HuH-7.5 (cell line): ENCODE measurements at places on chromosomes 3 and 15.

- DNase-seq = no peak
Observed at GRCh38 chr3:25801786-25802185, 11.9 kb downstream of the OXSM start.

DNA sequence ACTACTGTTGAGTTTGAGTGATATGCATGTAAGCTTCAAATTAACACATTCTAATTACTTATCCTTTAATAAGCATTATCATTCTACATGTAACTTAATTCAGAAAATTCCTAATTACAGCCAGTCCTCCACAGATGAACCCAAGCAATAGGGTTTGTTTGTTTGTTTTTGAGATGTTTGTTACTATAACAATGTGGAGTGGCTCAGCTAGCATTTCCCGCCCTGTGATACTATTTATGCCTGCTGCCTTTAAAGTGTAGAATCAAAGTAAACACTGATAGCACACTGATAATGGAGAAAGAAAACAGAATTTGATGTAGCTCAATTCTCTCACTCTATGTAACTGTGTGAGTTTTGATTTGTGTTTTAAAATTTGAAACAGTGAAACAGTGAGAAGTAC, 105.1 kb upstream of the IGF1R start:
- no peak for DNase-seq

- no peak for DNase-seq
Observed at GRCh38 chr15:67405208-67406191, 115.4 kb upstream of the C15orf61 start.

DNA sequence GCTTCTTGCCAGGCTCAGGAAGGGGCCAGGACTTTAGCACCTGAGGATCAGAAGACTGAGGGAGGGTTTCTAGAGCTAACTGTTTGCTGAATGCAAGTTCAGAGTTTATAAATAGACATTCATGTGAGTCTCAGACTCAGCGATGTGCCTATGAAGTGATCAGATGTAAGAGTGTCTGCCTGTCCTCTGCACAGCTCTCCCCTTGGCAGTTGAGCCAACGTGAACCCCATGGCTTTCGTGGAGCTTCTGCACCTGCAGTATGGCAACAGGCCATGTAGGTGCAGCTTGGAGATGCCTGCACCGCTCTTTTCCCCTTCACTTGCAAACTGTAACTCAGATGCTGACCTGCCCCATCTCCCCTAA, 141.9 kb downstream of the CHDH start:
- DNase-seq = no peak

GRCh38 chr15:22863356-22863755, 24.9 kb downstream of the NIPA2 start:
- no peak for DNase-seq

- no peak for DNase-seq
Observed at GRCh38 chr15:78987556-78988360, 42.9 kb upstream of the CTSH start.

GRCh38 chr15:98398056-98398455, 250.3 kb upstream of the IGF1R start:
- no peak for DNase-seq

DNA sequence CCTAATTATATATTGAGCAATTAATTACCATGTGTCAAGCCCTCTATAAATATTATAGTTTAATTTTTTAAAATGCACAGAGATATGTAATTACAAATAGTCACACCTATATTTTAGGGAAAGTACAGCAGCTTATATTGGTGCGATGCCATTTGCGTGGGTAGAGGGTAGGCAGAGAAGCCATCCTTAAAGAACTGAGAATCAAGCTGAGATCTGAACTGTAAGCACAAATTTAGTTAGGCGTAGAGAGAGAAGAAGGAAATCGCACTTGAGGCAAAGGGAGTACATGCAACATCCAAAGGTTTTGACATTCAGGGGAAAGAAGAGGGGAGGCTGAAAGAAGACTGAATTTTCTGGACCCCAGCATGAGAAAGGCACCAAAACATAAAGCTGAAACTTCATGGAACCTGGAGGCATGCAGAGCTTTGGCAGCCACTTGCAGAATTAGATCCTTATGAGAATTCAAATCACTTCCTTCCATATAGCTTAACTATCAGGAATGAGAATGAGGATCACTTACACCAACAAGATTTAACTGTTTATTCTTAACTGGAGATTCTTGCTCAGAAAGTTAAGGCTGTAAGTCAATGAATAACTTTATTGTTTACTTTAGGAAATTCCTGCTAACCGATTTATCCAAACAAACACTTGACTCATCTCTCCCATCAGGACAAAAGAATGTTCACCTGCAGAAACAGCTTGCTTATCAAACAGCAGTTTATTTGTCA, 114.3 kb downstream of the TGFBR2 start:
- DNase-seq = peak; percentile 57

DNA sequence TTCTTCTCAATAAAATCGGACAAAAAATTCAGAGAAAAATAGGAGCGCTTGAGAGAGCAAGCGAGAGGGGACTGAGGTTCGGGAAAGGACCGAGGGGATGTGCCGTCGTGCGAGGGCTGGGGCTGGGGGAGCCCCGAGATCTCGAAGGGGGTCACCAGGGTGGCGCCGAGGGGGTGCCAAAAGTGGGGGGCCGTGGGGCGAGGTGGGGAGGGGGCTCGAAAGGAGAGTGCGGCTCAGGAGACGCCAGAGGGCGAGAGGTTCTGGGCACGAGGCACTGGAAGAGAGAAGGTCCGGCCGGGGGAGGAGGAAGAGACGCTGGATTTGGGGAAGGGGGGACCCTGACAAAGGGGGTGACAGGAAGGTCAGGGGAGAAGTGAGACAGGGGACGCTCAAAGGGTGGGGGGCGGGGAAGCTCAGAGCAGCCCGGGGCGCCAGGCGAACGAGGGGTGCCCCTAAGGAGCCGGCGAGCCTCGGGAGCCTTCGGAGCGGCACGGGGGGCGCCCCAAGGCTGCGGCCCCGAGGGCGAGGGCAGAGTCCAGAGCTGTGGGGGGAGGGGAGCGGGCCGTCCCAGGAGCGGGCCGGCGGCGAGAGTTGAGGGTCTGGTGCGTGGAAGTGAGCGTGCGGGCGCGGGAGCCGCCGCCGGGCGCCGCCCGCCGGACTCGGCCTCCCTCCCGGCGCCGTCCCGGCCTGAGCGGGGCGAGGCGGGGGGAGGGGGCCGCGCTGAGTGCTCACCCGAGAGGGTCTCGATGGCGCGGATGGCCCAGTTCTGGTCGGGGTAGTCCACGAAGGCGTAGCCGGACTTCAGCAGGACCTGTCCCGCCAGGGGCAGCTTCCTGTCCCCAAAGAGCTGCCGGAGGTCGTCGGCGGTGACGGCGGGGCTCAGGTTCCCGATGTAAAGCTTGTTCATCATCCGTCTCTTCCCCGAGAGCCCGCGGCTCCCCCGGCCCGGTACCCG, 514 bp downstream of the IGF2BP2 start:
- peak; percentile 45 for DNase-seq

- DNase-seq = peak; percentile 39
Observed at GRCh38 chr3:37741644-37742043, 120.0 kb upstream of the CTDSPL start.

GRCh38 chr3:60703956-60704736, 547.1 kb downstream of the FHIT start:
- DNase-seq = no peak

- no peak for DNase-seq
Observed at GRCh38 chr3:184968115-184968514, 156.1 kb downstream of the VPS8 start.

DNA sequence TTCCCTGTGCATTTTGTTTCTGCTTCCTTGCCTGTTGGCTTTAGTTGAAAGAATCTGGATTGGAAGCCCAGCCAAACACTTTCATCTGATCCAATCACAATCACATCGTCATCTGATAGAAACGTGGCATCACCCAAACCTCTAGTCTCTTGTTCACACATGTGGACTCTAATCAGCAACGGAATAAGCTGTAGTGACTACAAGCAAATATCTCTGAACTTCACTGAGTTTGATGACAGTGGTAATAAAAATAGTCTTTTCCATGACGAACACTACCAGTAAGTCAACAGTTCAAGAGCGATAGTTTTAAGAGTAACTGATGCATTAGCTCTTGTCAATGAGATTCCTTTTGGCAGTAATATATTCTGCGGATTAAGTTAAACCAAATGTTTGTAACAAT, 22.8 kb upstream of the MECOM start:
- DNase-seq = no peak

GRCh38 chr3:132682201-132682600, 22.1 kb downstream of the UBA5 start:
- no peak for DNase-seq

GRCh38 chr3:174266476-174266875, 592.7 kb upstream of the NAALADL2 start:
- no peak for DNase-seq

DNA sequence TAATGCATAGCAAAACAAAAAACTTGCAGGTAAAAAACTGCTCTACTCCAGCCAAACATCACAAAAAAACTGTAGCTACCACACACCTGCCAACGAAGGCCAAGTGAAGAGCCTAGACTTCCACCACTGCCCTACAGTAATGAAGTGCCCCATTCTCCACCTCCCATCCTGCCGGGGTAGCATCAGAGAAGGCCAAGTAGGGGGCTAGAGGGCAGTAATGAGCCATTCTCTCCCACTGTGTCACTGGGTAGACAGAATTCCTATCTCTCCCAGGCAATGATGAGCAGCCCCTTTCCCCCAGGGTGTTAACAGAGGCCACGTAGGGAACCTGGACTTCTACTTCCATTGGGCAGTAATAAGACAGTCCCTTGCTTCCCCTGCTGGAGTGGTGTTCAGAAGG, 9.5 kb downstream of the SEC22C start:
- DNase-seq = peak; percentile 51

DNA sequence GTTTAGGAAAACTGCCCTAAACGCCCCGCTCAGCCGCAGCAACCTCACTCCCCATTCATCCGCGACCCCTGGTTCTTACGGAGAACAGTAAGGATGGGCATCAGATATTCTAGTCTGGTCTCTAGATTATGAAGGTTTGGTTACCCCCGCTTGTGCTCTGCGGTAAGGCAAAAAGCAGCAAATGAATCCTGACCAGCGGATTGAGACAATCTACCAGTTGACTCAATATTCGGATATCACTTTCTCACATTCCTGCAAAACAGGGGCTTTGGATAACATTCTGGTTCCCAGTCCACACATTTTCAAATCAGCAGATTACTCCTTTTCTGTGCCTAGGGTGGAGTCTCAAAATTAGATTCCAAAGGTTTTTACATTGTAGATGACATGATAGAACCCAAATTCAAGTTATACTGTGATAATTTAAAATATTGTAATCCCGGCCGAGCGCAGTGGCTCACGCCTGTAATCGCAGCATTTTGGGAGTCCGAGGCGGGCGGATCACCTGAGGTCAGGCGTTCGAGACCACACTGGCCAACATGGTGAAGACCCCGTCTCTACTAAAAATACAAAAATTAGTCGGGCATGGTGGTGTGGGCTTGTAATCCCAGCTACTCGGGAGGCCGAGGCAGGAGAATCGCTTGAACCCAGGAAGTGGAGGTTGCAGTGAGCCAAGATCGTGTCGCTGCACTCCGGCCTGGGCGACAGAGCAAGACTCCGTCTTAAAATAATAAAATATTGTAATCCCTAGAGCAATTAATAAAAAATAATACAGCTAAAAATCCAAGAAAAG, 1.1 kb upstream of the CYFIP1 start:
- peak; percentile 45 for DNase-seq

- DNase-seq = no peak
Observed at GRCh38 chr15:97410897-97411575, 549.5 kb upstream of the ARRDC4 start.

- DNase-seq = peak; percentile 64
Observed at GRCh38 chr3:24521420-24522145, 26.9 kb upstream of the THRB start.

DNA sequence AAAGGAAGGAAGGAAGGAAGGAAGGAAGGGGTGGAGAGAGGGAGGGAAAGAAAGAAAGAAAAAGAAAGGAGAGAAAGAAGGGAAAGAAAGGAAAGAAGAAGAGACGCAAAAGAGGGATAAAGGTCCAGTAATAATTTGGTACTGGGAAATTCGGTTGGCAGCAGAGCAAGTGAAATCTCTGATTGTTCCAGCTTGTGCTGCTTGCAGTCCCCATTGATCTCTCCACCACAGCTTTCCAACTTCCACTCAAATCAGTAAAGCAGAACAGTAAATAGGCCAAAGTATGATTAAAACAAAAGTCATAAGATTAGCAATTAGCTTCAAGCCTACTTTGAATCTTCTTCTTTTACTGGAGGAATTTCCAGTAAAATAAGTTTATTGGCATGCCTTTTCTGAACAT, 357.2 kb downstream of the ROBO1 start:
- no peak for DNase-seq

- DNase-seq = no peak
Observed at GRCh38 chr3:114034787-114035545, 21.4 kb downstream of the CCDC191 start.
